ENCODE measurements at places on chromosomes 7 and 10.

- DNase-seq, result no peak
Observed at GRCh38 chr7:50266635-50267386, 37.7 kb upstream of the IKZF1 start.

- no peak for DNase-seq
Observed at GRCh38 chr10:122665946-122666345, 33.7 kb downstream of the C10orf120 start.

DNA sequence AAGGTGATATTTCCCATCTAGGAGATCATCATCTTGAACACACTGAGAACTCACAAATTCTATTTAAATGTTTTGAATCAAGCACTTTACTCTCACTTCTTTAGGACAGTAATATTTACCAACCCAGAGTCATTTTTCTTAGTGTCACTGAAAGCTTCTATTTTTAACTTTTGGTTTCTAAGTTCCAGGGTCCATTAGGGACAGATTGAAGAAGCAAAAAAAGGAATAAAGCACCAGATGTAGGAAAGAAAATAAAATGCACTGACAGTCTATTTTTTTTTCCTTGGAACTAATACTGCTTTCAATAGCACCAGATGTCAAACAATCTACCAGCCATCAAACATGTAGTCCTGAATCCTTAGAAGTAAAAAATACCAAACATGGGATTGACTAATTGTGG, 526.7 kb upstream of the LRRN3 start:
- no peak for DNase-seq

DNA sequence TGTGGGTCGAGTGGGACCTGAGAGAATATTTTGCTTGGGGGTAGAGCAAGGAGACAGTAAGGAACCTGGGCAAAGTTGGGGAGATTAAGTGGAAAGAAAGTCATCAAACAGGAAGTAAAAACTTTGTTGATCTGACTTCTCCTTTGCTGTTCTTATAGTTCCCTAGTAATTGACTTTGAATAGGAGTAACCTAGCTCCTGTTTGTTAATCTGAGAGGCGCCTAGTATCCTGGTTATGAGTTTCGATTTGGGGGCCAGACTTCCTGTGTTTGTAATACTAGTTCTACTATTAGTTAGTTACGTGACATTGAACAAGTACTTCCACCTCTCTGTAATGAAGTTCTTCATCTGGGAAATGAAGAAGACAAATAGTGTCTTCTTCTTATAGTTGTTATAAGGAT, 99.1 kb downstream of the ZNF365 start:
- DNase-seq, result no peak

- no peak for DNase-seq
Observed at GRCh38 chr7:93146472-93147141, 1.6 kb downstream of the SAMD9L start.

GRCh38 chr10:132798876-132799275, 12.9 kb upstream of the NKX6-2 start:
- no peak for DNase-seq

DNA sequence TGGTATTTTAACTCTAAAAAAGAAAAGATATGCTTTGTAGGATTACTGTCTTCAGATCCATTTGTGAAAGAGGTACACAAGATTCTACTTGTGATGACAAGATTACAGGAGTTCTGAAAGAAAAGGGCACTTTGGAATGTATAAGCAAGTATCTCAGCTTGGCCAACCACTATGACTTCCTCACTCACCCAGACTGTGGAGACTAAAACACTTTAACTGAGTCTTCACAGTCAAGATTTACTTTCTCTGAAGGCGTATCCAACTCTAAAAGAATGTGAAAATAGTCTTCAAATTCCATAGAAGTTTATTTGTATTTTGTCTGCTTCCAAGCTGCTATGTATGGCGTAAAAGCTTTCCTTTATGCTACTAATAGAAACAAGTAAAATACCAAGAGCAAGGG, 76.1 kb upstream of the SRRM3 start:
- no peak for DNase-seq
